Activated naive CD8-positive, alpha-beta T cell treated with anti-CD3 and anti-CD28 coated beads for 36 hours (primary cell): ENCODE measurements at places on chromosomes 5 and 9. TPM values are rescaled to one million over a fixed set of nuclear protein-coding genes. Genes with fewer than 3 reads are reported as not detected.

The MYMK gene
- total RNA-seq = not detected

The FBXL7 gene
- total RNA-seq = not detected

The PTPA gene
- total RNA-seq = 104 TPM

The SLC6A19 gene
- total RNA-seq = not detected

The PCDHGB7 gene
- not detected for total RNA-seq

The CD274 gene
- total RNA-seq = 24.6 TPM

The C5orf58 gene
- not detected for total RNA-seq

The MLANA gene
- not detected for total RNA-seq

The PLCXD3 gene
- total RNA-seq = not detected

The GNAQ gene
- 22.4 TPM for total RNA-seq

The FOXD4L4 gene
- 0.10 TPM for total RNA-seq
